ENCODE measurements at places on chromosomes 3 and 15.
A peak's percentile ranks its signal among the peaks of the same experiment; 100 is the strongest.

GRCh38 chr15:53747501-53748068 lies 11.9 kb downstream of the WDR72 start:
- no peak for DNase-seq

DNA sequence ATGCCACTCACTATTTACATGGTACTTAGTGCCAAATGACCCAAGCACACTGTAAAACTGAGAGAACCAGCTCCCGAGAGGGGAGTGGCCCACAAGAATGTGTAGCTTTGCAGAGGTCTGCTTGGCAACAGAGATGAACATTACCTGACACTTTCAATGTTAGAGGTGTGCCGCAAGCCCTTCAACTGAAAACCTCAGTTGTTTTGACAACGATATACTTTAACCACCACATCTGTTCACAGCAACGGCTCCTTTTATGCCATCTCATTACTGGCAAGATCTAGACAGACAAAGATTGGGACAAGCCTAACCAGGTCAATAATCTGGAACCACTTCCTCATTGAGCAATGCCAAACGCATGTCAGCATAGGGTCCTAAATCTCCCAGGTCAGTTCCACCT lies 23.7 kb downstream of the NEK10 start:
- DNase-seq: peak; percentile 42

GRCh38 chr15:83919319-83919830 lies 265.5 kb downstream of the ADAMTSL3 start:
- no peak for DNase-seq

GRCh38 chr15:77097248-77097721 lies 26.4 kb upstream of the TSPAN3 start:
- no peak for DNase-seq

GRCh38 chr3:61685755-61686154 lies 124.4 kb downstream of the PTPRG start:
- DNase-seq: no peak

DNA sequence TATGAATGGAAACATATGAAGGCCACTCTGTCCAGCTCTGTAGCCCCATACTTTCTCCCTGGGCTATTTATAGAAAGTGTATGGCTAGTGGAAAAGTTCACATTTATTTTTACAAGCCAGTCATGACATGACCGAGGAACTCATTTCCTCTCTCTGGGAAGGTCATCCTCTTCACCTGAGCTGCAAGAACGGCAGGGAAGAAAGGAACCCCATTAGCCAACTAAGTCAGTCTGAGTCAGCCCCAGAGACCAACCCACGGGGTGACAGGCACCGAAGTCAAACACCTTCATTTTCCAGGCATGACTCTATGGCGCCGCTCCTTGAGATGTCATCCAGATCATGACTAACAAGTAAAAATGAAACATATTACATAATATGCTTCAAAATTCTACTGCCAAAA lies 4.8 kb downstream of the PAQR9 start:
- no peak for DNase-seq

GRCh38 chr15:51133140-51133765 lies 38.5 kb upstream of the TNFAIP8L3 start:
- DNase-seq: no peak

GRCh38 chr3:12405432-12406272 lies 78.6 kb upstream of the TSEN2 start:
- no peak for DNase-seq

DNA sequence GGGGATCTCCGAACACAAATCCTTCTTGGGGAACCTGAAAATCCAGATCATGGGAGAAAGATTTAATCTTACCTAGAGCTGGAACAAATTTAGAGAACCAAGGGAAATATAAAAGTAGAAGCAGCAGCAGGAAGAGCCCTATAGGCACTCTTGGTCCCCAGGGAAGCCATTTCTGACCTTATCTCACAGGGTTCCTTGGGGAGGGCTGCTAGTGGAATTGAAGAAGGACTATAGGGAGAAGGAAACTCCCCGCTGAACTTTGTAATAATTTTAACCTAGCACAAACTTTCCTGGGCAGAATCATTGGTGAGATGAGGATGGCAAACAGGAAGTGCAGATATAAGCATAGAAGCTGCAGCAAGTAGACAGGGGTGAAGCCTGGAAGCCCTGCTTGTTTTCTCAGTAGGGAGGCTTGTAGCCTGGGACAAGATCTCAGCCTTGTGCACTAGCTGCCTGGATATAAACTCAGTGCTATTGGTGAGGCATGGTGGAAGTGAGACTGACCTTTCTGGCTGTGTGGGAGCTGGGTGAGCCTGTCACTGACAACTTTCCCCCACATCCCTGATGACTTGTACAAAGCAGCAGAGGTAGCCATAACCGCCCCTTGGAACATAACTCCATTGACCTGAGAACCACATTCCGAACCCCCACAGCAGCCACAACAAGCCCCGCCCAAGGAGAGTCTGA lies 343.0 kb upstream of the TGFBR2 start:
- DNase-seq: no peak

DNA sequence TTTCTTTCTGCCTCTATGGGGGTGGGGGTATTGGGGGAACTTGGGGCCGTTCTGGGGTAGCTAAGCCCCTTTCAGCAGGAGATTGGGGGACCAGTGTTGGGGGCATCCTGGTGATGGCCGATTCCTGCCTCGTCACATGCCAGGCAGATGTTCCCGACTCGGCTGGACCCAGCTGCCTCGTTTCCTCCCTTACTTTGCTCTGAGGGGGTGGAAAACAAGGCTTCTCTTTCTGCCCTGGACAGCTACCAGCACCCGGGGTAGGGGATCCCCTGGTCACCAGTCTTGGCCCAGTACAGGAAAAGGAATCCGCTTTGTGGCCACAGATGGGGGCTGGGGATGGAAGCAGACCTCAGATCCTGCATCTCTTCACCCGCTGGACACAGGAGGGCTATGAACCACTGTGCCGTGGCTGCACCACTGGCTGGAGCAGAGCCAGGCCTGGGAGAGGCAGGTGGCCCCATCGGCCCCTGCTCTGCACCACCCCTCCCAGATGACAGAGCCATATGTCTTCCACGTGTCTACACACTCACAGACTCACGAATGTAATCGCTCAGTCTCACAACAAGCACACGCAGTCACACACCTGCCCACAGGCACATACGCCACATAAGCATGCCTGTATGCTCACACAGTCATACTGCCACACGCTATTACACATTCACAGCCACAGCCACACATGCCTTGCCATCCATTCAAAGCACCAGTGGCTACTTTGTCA lies 12.4 kb downstream of the SNX33 start:
- DNase-seq: no peak

GRCh38 chr3:162776148-162776547 lies 1279.5 kb downstream of the OTOL1 start:
- DNase-seq: no peak

DNA sequence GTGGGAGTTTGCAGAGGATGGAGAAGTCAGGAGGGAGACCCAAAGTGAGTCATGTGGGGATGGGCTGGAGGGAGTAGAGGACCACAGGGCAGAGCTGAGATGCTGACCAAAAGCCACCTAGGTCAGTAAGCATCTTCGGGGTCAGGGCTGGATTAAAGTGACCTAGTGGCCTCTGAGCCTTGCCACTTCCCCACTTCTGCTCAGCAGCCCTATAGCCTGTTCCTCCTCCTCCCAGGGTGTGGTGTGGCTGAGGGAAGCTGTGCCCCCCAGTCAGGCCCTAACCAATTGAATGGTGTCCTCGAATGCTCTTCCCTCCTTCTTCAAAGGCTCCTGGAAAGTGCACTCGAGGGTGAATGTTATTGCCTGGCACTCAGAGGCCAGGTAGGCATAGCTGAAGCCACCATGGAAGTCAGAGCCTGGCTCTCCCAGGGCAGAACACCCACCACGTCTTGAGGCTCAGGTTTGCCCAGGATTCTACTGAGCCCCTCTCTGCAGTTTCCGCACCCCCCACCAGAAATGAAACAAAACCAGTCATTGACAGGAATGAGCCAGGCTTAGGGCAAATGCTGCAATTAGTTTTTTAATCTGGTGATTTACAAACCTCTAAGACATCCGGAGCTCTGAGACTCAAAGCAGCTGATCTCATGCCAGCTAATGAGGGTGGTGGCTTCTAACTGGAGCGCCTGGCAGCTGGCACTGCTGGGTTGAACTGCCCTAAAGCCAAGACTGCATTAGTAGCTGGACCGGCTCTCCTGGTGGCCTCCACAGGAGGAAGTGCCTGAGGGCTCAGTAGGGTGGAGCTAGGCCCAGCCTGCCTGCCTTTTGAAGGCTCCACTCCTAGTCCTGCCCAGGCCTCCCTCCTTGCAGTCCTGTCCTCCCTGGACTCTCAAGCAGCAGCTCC lies 26.0 kb upstream of the VIPR1 start:
- DNase-seq: no peak

DNA sequence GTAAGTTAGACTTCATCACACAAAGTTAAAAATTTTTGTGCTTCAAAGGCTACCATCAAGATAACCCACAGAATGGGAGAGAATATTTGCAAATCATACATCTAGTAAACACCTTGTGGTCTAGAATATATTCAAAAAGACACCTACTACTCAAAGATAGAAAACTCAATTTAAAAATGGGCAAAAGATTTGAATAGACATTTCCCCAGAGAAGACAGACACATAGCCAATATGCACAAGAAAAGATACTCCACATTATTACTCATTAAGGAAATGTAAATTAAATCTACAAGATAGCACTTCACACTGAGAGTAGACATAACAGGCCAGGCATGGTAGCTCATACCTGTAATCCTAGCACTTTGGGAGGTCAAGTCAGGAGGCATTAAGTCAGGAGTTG lies 87.8 kb upstream of the MANF start:
- no peak for DNase-seq

- DNase-seq: no peak
These were observed 48.5 kb downstream of the GRIP2 start for GRCh38 chr3:14491396-14492190.

GRCh38 chr3:76497636-76498035 lies 542.3 kb upstream of the ROBO2 start:
- no peak for DNase-seq

DNA sequence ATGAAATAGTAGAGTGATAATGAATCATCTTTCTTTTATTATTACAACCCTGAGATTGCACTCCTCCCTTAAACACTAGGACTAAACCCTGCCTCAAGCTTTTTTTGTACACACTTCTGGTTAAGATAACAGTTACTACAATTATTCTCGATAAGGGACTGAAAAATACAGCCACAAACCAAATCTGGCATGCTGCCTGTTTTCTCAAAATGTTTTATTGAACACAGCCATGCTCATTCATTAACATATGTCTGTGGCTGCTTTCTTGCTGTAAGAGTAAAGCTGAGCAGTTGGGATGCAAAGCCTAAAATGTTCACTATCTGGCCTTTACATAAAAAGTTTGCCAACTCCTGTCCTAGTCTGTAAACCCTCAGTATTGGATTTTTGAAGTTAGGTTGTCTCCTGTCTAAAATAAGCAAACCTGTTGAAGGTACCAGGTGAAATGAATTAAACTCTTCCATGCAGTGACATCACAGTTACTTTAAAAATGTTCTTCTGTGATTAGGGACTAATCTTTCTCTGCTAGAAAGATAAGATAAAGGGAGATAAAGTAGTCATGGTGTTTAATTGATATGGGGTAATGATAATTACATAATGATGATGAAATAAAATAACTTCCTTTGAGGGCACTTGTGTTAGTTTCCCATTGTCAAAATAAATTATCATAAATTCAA lies 218.2 kb downstream of the STXBP5L start:
- DNase-seq: no peak

- DNase-seq: no peak
These were observed 118.4 kb upstream of the GPR149 start for GRCh38 chr3:154548341-154548740.

DNA sequence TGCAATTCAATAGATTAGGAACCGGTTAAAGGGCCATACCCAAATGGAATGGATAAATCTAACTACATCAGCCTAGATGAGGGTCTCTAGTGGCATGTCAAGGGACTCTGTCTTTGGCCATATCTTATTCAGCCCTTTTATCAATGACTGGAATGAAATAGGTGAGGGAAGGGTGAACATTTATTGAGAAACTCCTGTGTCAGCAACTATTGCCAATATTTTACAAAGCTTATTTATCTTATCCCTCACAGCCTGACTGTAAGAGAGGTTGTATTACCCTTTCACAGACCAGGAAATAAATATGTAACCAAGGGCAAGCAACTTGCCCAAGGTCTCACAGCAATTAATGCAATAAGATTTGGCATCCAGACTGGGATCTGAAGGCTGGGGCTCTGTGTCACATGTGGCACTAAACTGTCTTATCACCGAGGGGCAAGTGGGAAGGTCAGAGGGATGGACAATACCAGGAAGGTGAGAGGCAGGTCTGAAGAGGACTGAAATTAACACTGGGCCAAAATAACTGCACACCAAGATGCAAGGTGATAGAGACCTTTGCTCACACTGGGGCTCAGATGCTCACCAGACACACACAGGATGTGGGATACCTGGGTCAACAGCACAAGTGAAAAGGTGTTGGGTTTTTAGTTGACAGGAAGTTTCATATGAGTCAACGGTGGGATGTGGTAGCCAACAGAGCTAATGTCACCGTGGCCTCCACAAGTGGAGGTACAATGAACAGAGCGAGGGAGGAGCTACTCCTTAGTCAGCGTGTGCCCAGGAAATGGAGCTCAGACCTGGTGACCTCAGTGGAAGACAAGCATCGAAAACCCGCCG lies 261.3 kb downstream of the RPLP1 start:
- DNase-seq: peak; percentile 87

DNA sequence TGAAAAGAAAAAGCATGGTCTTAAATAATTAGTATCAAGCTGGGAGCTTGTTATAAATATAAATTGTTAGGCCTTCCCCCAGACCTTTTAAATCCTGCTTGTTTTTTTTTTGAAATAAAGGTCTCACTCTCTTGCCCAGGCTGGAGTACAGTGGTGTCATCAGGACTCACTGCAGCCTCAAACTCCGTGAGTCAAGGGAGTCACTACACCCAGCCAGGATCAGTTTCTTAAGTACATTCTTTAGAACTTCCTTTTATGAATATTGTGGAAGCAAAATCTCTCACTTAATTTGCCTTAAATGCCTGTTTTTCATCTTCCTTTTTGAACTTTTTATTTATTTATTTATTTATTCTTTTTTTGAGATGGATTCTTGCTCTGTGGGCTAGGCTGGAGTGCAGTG lies 20.8 kb upstream of the DENND4A start:
- DNase-seq: no peak

GRCh38 chr15:88604381-88605188 lies 16.6 kb upstream of the AEN start:
- DNase-seq: no peak

DNA sequence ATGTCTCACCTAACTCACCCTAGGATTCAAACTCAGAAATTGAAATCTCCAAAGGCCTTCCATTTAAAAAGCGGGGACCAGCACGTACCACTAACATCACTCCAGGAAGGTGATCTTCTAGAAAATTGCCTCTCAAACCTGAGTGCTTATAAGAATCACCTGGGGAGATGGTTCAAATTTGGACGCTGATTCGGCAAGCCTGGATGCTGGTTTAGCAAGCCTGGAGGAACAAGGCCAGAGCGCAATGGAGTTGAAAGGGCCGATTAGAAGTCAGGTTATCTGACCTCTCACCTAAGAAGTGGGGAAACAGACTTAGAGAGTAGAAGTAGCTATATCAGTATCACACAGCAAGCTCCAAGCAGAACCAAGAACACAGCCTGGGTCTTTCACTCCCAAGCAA lies 68.2 kb downstream of the SSUH2 start:
- DNase-seq: no peak
